ENCODE measurements at places on chromosomes 1 and 21.

GRCh38 chr21:42993051-42993712 lies 18.8 kb downstream of the PKNOX1 start:
- no peak for DNase-seq

GRCh38 chr1:30101487-30102227 lies 621.7 kb downstream of the MATN1 start:
- no peak for DNase-seq

GRCh38 chr1:162538815-162539431 lies 22.6 kb upstream of the UAP1 start:
- DNase-seq: no peak

DNA sequence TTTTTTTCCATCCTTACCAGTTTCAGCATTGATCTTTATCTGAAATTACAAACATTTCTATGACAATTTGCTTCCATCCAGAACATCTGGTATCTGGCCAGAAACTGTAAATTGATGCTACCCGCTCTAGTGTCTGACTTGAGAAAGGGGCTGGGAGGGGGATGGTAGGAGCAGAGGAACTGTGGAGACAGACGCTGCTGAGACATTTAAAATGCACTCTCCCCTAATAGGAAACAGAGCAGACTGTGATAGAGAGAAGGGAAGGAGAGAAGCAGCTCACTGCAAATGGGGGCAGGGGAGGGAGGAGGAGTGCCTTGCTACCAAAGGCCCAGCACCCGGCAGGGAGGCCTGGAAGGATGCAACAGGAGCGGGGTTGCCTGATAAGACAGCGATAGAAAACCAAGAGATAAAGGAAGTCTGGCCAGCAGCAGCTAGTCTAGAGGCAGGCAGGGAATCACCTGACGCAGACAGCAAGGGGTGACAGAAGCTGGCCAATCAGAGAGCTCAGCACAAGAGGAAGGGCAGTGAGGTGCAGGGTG lies 195.5 kb upstream of the NFIA start:
- no peak for DNase-seq

DNA sequence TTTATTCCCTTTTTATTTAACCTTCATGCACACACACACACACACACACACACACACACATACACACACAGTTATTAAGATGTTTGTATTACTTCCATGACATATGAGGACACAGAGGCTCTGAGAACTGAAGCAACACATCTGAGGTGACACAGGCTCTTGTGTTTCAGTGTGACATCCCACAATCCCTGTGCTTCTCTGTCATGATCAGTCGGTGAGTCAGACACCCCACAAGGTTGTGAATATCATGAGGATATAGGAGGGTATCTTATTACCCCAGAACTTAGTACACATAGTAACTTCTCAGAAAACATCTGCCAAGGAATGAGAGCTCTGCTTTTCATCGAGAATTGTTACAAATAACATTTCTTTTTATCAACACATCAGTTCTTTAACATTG lies 459.3 kb downstream of the PLPP3 start:
- no peak for DNase-seq

GRCh38 chr1:233304489-233305102 lies 9.1 kb upstream of the PCNX2 start:
- DNase-seq: no peak

DNA sequence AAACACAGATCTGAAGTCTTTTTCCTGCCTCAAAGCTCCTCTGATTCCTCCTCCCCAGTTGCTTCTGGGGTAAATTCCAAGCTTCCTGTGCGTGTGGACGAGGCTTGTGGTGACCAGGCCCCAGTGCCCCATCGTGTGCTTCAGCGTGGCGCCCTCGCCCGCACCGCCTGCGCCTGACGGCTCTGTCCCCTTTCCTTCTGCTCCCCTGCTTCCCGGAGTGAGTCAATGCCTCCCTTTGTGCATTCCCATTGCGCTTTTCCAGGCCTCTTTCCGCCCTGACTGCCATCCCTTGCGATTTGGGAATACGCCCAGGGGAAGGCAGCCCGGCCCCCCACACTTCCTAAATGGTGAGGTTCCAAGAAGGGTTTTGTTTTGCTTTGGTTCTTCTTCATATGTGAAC lies 36.3 kb downstream of the FAAP20 start:
- no peak for DNase-seq

DNA sequence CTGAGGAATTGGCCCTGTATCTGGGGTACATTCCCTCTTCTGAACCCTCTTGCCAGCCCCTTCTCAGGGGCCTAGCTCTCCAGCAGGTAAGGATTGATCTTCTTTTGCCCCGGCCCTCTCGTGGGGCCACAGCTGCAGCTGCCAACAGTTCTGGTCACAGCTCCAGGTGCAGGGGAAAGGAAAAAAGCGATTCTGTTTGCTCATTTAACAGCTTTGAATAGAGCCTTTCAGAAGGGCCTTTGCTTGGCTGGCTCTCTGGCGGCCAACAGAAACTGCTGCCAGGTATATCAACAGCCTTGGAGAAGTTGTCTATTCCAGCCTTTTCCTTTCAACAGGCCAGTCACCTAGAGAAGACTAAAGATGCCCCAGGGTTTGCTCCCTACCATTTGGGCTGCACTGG lies 16.1 kb upstream of the FMOD start:
- no peak for DNase-seq

DNA sequence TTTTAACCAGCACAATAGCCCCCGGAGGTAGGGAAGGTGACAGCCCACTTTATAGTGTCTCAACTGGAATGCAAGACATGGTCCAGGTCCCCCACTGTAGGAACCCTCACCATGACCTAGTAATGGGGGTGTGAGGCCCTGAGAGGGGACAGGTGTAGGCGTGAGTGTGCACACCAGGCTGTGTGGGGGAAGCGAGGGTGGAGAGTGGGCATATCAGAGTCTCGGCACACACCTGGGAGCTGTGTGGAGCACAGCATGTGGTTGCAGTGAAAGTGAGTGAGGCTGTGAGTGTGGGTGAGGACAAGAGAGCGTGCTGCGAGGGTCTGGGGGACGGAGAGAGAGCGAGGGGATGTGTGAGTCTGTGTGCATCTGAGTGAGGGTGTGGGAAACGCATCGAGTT lies 17.1 kb upstream of the RSPO1 start:
- no peak for DNase-seq

All from activated CD4-positive, alpha-beta T cell treated with anti-CD3 and anti-CD28 coated beads for 4 hours (primary cell).